GM04503 (cell line): ENCODE measurements at places on chromosomes 4 and X.

- DNase-seq, result no peak
These were observed 133.3 kb upstream of the ZIC3 start for GRCh38 chrX:137432609-137433008.

- DNase-seq, result peak; percentile 21
These were observed 82.0 kb downstream of the PLS3 start for GRCh38 chrX:115642895-115643530.

DNA sequence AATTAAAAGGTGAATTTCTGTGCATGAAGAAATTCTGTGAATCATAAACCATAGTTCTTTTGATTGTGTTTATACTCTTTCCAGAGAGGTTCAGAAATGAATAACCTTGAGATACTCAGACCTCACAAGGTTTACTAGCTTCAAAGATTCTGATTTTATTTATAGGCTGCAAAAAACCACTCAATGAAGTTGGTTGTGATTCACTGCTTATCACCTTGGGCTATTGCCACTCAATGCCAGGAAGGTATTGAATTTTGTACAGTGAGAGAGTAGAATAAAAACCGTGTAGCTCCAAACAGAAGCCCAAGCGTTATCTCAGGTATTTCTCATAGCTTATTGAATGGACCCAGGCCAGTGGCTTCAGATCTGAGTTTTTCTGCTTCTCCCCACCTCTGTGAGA is 118.7 kb downstream of the FHIP1A start:
- no peak for DNase-seq

DNA sequence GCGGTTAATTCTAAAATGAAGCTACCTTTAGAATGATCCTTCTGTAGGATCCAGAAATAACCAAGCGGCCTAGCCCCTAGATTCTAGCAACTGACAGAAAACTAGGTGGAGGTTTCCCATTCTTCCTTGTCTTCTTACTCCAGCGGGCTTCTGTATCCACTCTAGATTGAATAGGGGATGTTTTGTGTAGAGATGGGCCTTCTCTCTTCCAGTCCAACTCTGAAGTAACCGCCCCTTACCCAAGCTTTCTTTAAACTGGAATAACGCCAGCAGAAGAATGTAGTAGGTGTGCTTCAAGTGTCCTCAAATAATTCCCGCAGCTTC is 386 bp upstream of the TMEM184C start:
- no peak for DNase-seq

DNA sequence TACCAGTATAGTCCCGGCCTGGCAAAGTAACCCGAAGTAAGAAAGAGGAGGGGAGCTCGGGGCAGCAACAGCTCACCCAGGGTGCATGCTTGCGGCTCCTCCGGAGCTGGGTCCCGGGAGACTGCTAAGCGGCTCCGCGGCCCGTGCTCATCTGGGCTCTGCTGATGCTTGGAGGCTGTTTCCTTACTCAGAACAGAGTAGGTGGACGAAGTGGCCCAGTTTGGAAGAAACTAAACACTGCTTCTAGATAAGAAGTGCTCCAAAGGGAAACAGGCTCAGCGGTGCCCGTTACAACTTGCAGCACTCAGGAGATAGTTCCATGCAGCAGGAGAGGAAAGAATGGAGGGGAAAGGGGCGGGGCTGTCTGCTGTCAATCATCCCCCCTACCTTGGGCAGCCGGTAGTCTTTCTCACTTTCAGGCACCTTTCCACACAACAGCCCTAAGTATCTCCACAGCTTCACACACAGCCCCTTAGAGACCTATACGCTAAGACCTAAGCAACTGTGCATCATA is at the start of gene COL4A6:
Gene COL4A6, minus strand, starts transcription at position 313 of the 514 bp plus-strand sequence. Its CDS starts 226 bp downstream, at position 87.
- DNase-seq, result no peak

- DNase-seq, result no peak
These were observed 99.6 kb downstream of the PCDH18 start for GRCh38 chr4:137432446-137433311.

DNA sequence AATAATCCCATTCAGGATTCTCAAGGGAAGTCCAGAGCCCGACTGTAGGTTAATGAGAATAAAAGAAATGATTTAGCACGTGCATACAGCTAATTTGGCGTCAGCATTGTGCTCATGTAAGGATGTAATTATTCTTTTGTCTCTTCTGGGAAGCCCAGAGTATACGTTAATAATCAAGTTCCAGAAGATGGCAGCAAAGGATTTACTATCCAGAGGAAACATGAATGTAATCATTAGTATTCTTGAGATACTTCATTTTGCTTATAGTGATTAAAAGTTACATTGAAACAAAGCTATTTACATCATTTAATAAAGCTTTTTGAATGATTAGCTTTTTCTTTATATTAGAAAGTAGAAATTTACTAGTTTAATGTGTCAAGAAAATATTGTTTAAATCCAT is 27.1 kb upstream of the MAP9 start:
- DNase-seq, result no peak

DNA sequence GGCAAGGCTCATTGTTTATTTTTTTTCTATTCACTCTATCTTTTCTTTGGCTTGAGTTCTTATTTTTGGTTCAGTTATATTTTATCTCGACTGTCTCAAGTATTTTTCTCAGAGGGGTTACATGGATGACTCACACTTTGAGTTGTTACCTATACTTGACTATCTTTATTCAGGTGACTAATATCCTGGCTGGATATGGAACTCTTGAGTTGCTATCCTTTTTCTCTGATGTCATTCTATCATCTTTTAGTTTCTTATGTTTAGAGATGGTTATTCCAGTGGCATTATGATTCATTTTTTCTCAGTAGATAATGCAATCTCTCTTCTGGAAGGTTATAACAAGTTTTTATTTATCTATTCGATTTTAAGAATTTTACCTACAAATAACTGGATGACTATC is 117.9 kb downstream of the COX18 start:
- DNase-seq, result no peak

DNA sequence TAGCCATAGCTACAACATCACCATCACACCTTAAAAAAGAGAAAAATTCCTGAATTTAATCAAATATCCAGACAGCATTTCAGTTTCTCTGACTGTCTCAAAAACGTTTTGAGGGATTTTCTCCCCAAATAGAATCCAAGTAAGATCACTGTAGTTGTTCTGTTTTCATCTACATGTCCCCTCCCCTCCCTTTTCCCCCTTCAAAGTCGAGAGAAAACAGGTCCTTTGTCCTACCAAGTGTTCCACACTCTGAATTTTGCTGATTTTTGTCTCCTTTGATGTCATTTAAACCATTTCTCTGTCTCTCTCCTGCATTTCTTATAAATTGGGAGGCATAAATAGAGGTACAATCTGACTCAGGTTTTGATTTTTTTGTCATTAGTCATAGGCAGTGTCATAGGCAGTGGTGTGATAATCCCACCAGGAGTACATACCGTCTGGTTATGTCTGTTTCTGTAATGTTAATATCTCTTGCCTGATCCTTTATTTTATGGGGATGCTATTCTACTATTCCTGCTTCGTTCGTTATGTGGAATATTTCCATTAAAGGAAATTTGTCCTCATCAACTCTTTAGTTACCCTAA is 348.6 kb downstream of the PTTG2 start:
- DNase-seq, result no peak

DNA sequence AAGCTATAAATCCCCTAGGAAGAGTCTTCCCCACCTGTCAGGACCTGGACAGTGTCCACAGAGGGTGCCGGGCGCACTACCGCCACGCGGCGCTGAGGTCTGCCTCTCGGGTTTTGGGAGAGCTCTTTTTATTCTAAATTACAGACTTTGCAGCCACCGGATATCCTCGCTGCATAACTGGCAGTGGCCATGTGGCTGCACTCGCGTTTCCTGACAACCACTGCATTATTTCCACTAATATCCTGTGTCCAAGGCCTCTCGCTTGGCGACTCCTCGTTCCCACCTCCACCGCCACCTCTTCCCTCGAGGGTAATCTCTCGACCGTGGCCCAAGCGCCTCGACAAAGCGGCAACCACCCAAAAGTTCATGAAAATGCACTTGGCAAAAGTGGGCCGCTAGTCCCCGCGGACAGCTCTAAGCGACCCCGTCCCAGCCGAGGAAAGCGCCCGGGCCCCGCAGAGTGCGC is 512 bp upstream of the TMEM131L start:
- DNase-seq, result no peak

DNA sequence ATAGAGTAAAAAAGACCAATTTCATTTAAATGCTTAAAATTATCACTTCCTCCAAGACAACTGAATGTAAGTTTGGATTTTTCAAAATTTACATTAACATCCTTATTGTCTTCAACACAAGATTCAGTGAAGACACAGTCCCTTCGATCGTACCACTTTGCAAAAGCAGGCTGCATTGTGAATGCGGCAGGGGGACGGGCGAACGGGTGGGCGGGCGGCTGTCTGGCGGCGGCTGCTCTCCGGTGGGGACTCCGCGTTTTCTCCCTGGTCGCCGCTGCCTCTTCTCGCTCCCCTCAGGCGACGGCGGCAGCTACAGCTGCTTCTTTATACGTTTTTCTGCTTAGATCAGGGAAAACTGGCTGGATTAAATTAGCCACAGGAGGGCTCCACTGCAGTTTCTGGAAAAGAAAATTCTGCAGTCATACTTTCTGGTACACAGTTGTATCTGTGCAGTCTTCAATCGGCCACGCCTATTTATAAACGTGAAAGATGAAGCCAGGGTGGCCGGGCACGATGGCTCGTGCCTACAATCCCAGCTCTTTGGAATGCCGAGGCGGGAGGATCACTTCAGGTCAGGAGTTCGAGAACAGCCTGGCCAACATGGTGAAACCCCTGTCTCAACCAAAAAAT is 33.9 kb upstream of the HPF1 start:
- no peak for DNase-seq

- peak; percentile 19 for DNase-seq
These were observed 14.3 kb upstream of the CORIN start for GRCh38 chr4:47852136-47852535.

- no peak for DNase-seq
These were observed 7.8 kb upstream of the FAM149A start for GRCh38 chr4:186096681-186097165.

DNA sequence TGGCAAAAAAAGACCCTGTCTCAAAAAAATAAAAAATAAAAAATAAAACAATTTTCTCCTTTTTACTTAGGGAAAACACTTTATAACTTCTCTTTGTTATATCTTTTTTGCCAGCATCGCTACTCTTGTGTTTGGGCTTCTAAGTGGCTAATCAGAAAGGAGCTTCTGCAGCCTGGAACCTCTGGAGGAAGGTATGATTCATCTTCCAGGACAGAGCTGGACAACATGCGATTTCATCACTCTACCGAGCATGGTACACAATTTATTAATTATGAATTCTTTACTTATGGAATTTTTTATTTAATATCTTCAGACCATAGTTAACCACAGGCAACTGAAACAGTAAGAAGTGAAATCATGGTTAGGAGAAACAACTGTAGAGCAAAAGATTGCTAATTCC is 1254.3 kb upstream of the AGA start:
- DNase-seq, result no peak

DNA sequence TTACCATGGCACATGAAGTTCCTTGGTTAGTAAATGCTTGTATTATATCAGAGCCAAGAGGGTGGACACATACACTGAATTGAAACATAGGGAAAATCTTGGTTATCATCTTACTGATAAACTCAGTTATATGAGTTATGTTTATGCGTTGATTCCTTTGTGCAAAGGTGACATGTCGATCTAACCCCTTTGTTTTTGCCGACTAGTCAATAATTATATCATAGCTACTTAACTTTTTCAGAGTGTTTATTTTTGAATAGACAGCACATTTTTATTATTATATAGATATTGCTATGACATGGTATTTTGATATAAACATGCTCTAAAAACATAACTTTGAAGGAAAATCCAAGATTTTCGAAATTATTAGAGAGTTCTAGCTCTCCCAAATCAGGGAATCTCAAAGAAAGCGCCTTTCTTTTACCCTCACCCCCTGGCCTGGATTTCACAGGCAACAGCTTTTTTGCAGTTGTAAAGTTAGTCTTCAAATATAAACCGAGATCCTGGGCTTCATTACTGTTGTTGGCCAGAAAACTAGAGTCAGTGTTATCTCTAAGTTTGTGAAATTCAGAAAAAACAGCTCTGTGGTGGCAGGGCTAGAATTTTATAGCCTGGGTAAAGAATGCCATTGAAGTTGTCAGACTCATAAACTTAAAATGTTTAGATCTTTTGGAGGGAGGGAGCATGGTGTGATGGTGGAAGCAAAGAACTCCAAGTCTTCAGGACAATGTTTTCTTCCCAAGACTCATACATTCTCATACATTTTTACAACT is 45.8 kb upstream of the PITX2 start:
- DNase-seq, result no peak

DNA sequence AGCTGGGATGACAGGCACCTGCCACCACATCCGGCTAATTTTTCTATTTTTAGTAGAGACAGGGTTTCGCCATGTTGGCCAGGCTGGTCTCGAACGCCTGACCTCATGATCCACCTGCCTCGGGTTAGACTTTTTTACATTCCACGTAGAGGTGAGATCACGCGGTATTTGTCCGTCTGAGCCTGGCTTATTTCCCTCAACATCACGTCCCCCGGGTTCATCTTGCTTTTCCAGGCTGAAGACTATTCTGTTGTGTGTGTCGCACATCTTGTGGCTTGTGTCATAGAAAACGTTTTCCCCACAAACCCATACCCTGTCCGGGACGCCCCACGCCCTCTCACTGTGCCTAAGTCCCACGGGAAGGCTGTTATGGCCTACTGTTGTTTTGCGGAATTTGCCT is 185.3 kb downstream of the CRLF2 start:
- no peak for DNase-seq

DNA sequence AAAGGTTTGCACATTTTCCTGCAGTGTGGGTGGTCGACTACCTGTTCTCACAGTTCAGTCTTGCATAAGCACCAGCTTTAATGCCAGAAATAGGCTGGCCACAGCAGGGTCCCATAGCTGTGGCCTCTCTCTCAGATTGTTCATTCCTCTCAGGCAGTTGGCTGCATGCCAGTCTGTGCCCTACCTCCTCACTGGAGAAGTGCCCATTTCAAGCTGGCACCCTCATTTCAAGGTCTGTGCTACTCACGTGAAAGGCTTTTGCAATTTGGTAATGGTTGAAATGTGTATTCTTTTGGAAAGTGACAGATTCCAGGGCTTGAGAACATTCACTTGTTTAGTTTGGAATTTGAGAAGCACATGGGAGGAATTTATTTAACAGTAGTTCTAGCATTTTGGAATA is 28.9 kb upstream of the MTMR1 start:
- no peak for DNase-seq

GRCh38 chr4:136007991-136008390 is 1524.3 kb downstream of the PCDH18 start:
- DNase-seq, result no peak

DNA sequence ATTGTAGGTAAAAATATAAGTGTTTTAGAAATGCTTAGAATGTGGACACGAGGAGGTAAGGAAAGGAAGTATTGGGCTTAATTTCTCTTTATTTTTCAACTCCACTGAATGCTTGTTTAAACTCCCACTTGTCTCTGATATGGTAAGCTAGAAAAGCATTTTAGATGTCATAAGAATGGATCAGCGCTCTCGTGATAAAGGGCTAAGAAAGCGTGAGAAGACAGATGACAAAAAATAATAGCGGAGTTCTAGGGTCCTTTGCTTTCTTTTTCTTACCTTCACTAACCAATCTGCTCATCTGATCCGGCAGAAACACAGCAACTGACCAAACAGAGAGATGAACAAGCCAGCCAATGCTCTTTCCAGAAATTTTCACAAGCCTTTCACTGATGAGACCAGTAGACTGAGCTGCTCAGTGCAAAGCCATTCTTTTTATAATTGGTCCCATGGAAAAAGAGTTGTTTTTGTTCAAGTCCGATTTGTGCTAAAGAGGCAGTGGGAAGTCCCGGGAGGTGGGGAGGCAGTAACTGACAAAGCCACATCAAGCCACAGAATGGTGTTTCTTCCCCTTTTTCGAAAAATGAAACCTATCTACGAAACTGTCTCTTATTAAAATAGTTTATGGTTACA is at the start of gene TASL:
Gene TASL, minus strand, starts transcription at position 405 of the 630 bp plus-strand sequence. CDS start 17,411 bp downstream, outside the sequence.
- DNase-seq, result no peak
